Stimulated activated naive CD8-positive, alpha-beta T cell treated with anti-CD3 and anti-CD28 coated beads, Interleukin-15, Interleukin-2, amounts not matched to agents 100 U/mL and 50 U/mL, for 24 hours (primary cell): ENCODE measurements at places on chromosomes 3 and 15.

- DNase-seq: no peak
Measured at GRCh38 chr3:180011927-180012326, 24.8 kb downstream of the PEX5L start.

- no peak for DNase-seq
Measured at GRCh38 chr3:14774431-14774830, 44.3 kb upstream of the FGD5 start.

GRCh38 chr15:99944131-99944530, 210.9 kb upstream of the LYSMD4 start:
- DNase-seq: no peak

DNA sequence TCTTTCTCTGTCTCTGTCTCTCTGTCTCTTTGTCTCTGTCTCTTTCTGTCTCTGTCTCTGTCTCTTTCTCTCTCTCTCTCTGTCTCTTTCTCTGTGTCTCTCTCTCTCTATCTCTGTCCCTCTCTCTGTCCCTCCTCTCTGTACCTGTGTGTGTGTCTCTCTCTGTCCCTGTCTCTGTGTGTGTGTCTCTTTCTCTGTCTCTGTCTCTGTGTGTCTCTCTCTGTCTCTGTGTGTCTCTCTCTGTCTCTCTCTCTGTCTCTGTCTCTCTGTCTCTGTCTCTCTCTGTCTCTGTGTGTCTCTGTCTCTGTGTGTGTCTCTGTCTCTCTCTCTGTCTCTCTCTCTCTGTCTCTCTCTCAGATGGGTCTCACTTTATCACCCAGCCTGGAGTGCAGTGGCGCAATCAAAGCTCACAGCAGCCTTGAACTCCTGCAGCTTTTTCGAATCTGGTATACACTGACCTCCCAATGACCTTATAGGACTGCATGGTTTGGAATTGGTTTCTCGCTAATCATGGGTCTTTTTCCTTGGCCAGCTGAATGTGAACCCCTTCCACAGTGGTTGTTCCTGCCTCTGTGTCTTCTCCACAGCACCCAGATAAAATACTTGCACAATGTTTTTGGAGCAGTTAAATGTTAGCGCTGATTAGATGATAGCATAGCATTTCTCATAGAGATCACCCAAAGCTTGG, 102.6 kb upstream of the KLHL25 start:
- no peak for DNase-seq

DNA sequence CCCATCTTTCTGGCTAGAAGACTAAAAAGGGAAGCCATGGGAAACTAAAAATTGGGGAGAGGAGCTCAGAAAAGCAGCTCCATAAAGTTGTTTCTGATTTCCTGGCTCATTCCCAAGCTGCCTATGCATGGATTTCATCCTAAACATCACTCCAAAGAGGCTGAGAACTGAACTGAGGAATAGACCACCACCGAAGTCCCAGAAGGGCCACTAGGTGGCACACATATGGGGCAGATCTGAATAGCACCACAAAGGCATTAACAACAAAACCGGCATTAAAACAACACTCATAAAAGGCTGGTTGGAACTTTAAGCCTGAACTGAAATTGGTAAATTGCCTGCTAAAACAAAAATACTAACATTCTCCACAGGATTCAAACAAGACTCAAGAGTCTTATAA, 106.3 kb downstream of the PLD1 start:
- DNase-seq: peak; percentile 7

- DNase-seq: peak; percentile 94
Measured at GRCh38 chr15:74787251-74788041, 5.6 kb downstream of the CSK start.

- no peak for DNase-seq
Measured at GRCh38 chr15:89342840-89343239, 8.2 kb upstream of the POLG start.

GRCh38 chr3:168531116-168531515, 435.4 kb upstream of the GOLIM4 start:
- no peak for DNase-seq

GRCh38 chr3:133171831-133172230, 133.6 kb downstream of the TMEM108 start:
- DNase-seq: no peak

GRCh38 chr15:101490922-101491733, 1.6 kb upstream of the PCSK6 start:
- DNase-seq: no peak

DNA sequence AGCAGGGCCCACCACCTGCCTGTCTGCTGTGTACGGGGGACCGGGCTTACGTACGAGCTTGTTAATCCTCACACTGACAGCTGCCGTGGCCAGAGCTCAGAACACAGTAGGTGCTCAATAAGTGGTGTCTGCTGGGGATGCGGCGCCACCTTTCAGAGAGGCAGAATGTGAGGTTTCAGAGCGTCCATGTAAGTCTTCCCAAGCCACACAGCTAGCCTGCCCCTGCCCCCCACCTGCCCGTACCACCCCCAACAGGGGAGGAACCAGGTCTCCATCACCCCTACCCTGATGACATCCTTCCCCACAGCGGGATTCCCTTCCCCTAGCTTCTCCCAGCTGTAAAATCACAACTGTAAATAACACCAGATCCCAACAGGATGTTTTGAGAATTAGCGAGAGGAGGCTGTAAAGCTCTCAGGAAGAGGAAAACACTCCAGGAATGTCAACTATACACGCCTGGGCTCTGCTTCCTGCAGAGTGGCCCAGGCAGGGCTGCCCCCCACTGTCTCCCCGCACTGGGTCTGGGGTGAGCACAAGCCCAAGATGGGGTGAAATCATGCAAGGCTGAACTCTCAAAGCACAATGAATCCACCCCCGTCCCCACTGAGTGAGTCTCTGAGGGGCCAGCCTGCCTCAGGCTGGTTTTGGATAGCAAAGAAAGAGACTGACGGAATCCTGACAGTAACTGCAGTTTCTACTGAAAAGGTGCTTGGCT, 250.1 kb upstream of the LYSMD4 start:
- no peak for DNase-seq

- no peak for DNase-seq
Measured at GRCh38 chr15:67678089-67678488, 135.6 kb downstream of the MAP2K5 start.

DNA sequence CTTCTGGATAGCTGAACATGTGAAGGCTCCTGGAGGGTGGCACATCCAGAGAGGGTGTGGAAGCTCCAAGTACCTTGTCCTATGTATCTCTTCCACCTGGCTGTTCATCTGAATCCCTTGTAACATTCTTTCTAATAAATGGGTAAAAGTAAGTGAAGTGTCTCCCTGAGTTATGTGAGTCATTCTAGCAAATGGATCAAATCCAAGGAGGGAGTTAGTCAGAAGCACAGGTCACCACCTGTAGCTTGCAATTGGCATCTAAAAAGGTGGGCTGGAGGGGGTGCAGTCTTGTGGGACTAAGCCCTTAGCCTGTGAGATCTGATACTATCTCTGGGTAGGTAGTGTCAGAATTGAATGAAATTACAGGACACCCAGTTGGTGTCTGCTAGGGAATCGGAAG, 71.0 kb downstream of the WWTR1 start:
- no peak for DNase-seq

- DNase-seq: no peak
Measured at GRCh38 chr3:70614111-70614510, 301.7 kb upstream of the MDFIC2 start.

- DNase-seq: no peak
Measured at GRCh38 chr15:35440265-35440664, 105.7 kb downstream of the DPH6 start.

- DNase-seq: peak; percentile 57
Measured at GRCh38 chr3:68972358-68972979, 40.1 kb upstream of the TAFA4 start.

- no peak for DNase-seq
Measured at GRCh38 chr15:78007964-78008886, 69.3 kb downstream of the TBC1D2B start.

GRCh38 chr15:101373577-101373976, 78.5 kb upstream of the SNRPA1 start:
- no peak for DNase-seq

GRCh38 chr3:100978011-100978659, 15.1 kb downstream of the ABI3BP start:
- DNase-seq: no peak

DNA sequence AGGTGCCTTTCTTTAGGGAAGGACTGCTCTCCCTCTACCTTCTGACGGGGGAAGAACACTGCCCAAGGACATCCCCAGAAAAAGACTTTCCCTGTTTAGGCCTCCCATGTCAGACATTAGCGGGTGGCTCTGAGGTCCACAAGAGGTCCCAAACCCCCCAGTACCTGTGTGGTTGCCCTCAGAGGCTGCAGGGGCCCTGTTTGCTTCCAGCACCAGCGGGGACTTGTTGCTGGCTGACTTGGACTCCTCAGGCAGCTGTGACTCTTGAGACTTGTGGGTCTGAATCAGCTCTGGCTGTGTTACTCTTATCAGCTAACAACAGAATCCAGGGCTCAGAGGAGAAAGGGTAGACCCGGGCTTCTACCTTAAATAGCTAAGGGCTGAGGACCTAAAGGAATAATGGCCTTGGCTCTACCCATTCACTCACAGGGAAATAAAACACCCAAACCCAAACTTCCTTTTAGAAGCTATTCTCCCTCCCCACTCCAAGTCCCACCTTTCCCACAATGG, 39.2 kb downstream of the SEMA3G start:
- DNase-seq: no peak

GRCh38 chr15:88484682-88485331, 17.3 kb downstream of the MRPS11 start:
- no peak for DNase-seq

- DNase-seq: no peak
Measured at GRCh38 chr15:67915461-67916374, 75.9 kb upstream of the RNU6-1 start.

DNA sequence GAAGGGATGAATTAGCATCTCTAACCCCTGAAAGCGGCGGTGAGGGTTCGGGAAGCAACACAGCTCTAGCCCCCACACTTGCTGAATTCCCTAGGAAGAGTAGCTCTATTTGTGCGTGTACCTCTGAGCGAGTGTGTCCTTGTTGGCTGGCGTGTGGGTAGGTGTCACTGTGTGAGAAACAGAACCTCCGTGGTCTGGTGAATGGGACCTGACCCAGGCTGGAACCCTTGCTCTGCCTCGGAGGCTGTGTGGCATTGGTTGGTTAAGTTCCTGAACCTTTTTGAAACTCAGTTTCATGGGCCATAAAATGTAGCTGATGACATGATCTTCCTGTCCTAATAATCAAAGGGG, 414 bp upstream of the TMEM115 start:
- no peak for DNase-seq

DNA sequence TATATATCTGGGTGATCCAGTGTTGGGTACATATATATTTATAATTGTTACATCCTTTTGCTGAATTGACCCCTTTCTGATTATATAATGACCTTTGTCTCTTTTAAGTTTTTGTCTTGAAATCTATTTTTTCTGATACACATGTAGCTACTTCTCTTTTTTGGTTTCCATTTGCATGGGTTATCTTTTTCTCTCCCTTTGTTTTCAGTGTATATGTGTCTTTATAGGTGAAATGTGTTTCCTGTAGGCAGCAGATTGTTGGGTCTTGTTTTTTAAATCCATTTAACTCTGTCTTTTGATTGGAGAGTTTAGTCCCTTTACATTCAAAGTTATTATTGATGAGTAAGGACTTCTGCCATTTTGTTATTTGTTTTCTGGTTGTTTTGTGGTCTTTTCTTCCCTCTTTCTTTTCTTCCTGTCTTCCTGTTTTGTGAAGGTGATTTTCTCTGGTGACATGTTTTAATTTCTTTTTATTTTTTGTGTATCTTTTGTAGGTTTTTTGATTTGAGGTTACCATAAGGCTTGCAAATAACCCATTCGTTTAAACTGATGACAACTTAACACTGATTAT, 56.8 kb downstream of the STARD9 start:
- no peak for DNase-seq

DNA sequence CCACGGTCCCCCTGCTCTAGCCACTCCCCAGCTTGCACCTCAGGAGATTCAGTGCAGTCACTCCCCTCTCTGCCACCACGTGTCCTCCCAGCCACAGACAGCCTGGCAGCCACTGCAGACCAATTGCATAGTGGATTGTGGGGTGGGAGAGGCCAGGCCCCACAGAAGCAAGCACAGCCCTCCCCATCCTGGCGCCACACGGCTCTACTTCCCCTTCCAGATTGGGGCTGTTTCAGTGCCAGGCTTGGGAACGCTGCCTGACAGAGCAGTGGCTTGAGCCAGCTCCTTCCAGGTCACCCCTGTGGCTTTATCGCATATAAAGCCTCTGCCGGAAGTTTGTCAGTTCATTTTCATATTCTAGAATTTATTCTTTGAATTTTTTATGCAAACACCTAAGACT, 90.7 kb downstream of the TMEM266 start:
- DNase-seq: peak; percentile 27

DNA sequence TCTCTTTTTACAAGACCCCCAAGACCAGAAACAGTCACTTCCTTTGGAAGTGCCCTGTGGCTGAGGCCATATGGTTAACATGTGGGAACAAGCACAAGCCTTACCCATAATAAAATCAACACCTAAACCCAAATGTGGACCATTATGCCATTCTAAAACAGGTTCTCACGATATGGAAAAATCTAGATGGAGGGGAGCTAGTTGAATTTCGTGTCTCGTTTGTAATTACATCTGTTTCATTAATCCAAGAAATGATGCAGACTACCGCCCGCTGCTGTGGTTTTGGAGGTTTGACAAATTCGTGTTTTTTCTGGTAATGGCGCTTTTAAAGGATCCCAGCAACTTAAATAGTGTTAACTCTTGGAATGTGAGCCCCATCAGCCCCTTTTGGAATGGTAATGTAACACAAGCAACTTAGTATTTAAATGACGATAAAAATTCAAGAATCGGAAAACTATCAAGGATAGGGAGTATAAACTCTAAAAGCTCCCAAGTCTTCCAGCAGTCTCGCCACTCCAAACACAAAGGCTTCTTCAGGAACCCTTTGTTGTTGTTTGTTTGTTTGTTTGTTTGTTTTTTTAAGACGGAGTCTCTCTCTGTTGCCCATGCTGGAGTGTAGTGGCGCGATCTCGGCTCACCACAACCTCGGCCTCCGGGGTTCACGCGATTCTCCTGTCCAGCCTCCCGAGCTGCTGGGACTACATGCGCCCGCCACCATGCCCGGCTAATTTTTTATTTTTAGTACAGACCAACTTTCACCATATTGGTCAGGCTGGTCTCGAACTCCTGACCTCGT, 1.1 kb downstream of the CNBP start:
- DNase-seq: no peak

GRCh38 chr3:29759411-29760225, 478.7 kb downstream of the RBMS3 start:
- DNase-seq: no peak

- DNase-seq: no peak
Measured at GRCh38 chr15:66720206-66721010, 18.4 kb downstream of the SMAD6 start.
